H1 (cell line): ENCODE measurements at places on chromosomes 6 and 20. TPM values are rescaled to one million over a fixed set of nuclear protein-coding genes. Genes with fewer than 3 reads are reported as not detected.

- DNase-seq, result no peak
- H3K36me3 ChIP-seq, result peaks cover 19% of the 10 kb centered on the region; the same call in 1 of the 2 replicates
- H3K27ac ChIP-seq, result no peak overlapping the region
Observed at GRCh38 chr20:34506480-34506879, 9.7 kb upstream of the DYNLRB1 start.

DNA sequence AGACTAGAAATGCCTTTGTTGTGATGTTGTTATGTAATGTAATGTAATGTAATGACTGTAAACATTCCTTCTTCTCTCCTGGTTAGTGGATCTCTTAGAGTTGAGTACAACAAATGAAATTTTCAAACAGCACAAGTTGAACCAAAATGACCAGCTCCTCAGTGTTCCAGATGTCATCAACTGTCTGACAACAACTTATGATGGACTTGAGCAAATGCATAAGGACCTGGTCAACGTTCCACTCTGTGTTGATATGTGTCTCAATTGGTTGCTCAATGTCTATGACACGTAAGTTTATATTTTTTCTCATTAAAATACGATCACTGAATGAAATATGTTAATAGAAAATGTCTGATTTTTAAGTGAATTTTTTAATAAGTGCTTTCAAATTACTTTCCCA is 496.7 kb downstream of the UTRN start:
- no peak overlapping the region for H3K4me3 ChIP-seq
- H3K4me1 ChIP-seq, result no peaks in the 10 kb centered on the region; the same call in 1 of the 2 replicates
- no peak overlapping the region for H3K27ac ChIP-seq
- DNase-seq, result no peak

The PXDC1 gene
- total RNA-seq, result 1.7 TPM in 2 replicates

- H3K27ac ChIP-seq, result no peak overlapping the region
- no peaks in the 10 kb centered on the region for H3K36me3 ChIP-seq
- H3K27me3 ChIP-seq, result no peaks in the 10 kb centered on the region
- no peaks in the 10 kb centered on the region for H3K4me1 ChIP-seq
Observed at GRCh38 chr6:2103765-2104523, 141.5 kb downstream of the GMDS start.

DNA sequence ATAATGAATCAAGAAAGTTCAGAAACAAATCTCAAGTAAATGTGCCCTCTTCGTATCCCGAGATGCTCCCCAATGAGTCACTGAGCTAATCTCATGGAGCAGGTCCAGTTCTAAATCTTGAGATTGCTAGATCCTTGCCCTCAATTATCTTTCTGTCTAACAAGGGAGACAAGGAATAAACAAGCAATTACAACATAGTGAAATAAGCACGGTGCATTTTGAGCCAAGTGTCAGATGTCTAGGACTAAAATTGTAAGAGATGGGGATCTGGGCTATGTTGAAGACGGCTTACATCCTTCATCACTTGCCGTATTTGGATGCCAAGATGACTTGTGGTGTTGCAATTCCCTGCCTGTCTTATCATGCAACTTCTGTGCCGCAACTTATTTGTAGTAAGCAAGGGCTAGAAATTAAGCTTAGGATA is 56.5 kb upstream of the ADGRF1 start:
- no peak for DNase-seq
- no peaks in the 10 kb centered on the region for H3K27me3 ChIP-seq
- no peaks in the 10 kb centered on the region for H3K36me3 ChIP-seq
- no peak overlapping the region for H3K27ac ChIP-seq
- no peaks in the 10 kb centered on the region for H3K4me1 ChIP-seq

DNA sequence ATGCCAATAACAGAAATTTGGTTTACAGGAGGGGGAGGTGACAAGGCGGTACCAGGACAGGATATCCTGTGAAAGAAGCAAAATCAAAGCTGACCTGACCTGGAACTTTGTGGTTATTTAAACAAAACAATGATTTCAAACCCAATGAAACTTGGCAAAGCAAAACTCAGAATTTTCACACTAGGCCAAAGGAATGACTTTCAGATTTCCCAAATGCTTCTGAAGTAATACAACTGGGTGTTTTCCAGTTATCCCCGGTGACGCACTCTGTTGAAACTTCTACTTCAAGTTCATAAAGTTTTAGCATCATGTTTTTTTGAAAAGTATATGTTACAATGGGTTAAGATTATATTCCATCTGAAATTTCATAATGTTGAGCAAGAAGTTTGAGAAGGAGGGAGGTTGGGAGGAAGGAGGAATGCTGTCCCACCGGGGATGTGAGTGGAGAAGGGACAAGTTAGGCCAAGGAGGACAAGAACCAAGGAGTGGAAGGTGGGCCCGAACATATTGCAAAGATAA is 78.1 kb upstream of the TRAF3IP2 start:
- H3K4me3 ChIP-seq, result no peak overlapping the region
- no peaks in the 10 kb centered on the region for H3K27me3 ChIP-seq
- DNase-seq, result no peak
- H3K36me3 ChIP-seq, result peaks cover 10% of the 10 kb centered on the region; the same call in 1 of the 2 replicates
- no peaks in the 10 kb centered on the region; the same call in 1 of the 2 replicates for H3K4me1 ChIP-seq
- no peak overlapping the region for H3K27ac ChIP-seq

The CTAGE9 gene
- not detected in 2 replicates for total RNA-seq

The TNF gene
- total RNA-seq, result not detected in 2 replicates
